ENCODE measurements at places on chromosomes 3 and 15.
A peak's percentile ranks its signal among the peaks of the same experiment; 100 is the strongest.

GRCh38 chr3:14533457-14533958 lies 6.6 kb downstream of the GRIP2 start:
- DNase-seq = no peak

DNA sequence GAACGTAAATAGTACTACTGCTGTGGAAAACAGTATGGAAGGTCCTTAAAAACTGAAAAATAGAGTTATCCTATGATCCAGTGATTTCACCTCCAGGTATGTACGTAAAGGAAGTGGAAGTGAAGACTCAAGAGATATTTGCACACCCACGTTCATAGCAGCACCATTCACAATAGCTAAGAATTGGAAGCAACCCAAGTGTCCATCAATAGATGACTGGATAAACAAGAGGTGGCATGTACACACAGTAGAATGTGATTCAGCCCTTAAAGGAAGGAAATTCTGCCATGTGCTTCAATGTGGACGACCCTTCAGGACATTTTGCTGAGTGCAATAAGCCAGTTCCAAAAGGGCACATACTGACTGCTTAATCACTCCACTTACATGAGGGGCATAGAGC lies 188.3 kb downstream of the APBA2 start:
- no peak for DNase-seq

- DNase-seq = no peak
Measured at GRCh38 chr3:17257269-17257668, 372.5 kb downstream of the PLCL2 start.

DNA sequence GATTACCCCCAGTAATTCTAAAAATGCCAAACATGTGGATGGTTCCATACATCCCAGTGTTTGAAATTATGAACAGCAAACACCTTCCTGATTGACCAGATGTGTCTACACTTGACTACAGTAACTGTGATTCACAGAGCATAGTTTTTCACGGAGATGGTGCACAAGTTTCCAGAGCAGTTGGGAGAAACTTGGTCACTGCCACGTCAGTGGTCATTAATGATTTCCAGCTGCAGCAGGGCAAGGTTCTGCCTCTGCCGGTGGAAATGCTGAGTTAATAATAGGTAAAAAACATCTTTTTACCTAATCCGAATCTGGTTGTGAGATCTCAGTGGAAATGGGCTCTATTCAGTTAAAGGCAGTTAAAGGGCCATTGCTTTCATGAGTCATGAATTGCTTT lies 154.1 kb upstream of the FEZF2 start:
- DNase-seq = no peak

- DNase-seq = no peak
Measured at GRCh38 chr3:171526146-171526545, 65.9 kb upstream of the TNIK start.

DNA sequence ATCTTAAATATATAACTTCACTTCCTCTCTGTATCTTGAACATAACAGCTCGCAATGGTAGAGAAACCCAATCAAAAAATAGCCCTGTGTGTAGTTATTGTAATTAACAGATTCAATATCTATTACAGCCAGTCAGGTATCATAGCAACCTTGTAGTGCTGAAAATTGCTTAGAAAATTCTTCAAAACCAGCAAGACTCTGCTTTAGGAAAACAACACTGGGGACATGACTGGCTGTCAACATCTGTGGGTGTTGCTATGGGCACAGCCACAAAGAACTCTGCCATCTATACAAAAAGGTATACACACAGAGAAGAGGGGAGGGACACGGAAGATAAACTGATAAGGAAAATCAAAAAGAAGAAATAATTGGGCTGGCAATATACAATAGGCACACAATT lies 101.2 kb downstream of the WDR72 start:
- no peak for DNase-seq

- no peak for DNase-seq
Measured at GRCh38 chr3:4107430-4107829, 195.7 kb upstream of the SETMAR start.

DNA sequence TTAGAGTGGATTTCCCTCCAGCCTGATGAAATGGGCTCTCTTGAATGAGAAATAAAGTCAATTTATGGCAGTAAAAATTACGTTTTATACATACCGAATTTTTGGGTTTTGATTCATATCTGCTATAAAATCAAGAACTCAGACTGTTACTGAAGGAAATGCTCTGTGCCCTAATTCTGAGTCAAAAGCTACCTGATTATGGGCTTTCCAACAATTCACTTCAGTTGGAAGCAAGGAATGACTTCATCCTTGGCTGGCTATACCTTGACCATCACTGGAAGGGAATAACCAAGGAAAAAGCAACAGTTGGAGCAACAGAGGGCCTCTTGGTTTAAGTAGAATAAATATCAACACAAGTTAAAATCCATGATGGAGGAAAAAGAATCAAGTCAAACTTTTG lies 88.6 kb downstream of the ZNF385D start:
- DNase-seq = no peak

GRCh38 chr15:49760749-49761148 lies 139.9 kb downstream of the DTWD1 start:
- DNase-seq = no peak

GRCh38 chr3:21747376-21747775 lies 3.6 kb downstream of the ZNF385D start:
- DNase-seq = no peak

GRCh38 chr3:193978030-193978429 lies 157.9 kb upstream of the HES1 start:
- DNase-seq = no peak

DNA sequence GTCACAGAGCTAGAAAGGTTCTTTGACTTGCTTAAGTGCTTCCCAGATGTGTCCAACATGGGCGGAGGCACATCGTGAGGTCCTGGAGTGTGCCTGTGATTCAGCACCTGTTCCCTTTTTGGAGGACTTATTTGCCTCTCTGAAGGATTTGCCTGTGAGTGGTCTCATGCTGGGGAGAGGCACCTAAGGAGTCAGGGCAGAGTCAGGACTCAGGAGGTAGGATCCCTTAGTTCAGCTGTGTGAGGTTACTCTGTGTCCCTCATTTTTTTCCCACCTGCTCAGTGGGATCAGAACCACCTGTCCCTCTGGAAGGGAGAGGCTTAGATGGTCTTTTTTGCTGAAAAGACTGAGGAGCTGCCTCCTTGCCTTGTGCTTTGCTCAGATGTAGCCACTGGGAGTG lies 3.0 kb downstream of the ZNF589 start:
- no peak for DNase-seq

DNA sequence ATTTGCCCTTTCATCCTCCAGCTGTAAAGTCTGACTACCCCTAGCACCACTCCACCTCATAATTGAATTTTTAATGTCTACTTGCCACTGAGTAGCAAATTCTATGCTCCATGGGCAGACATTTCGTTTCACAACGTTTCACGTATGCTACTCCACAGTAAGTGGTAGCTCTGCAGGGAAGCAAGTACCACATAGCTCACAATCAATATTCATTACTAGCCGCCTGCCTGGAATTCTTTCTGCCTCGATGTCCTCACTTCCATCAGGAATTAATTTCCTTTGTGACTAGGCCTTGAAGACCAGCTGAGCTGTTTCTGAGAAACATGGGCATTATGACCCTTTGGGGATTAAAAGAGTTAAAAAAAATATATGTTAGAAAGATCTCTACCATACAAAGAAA lies 15.3 kb downstream of the NPTN start:
- no peak for DNase-seq

GRCh38 chr15:51089699-51090453 lies 4.8 kb downstream of the TNFAIP8L3 start:
- no peak for DNase-seq

DNA sequence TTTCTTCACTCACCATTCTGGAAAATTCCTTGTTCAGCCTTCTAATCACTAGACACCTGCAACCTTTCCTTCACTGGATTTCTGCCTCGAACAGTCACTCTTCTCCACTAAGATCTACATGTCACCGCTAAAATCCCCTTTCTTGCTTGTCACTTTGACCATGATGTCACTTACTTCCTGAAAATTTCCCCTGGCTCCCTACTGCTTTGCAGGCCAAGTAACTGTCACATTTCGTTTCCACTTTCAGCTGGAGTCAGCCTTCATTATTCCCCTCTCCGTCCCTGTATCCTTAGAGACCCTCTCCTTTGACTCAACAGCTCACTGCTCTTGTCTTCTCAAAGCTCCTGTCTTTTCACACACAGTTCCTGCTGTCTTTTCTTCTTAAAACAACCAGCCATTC lies 15.9 kb downstream of the CHL1 start:
- no peak for DNase-seq

- no peak for DNase-seq
Measured at GRCh38 chr15:66390678-66391077, 4.0 kb downstream of the MAP2K1 start.

DNA sequence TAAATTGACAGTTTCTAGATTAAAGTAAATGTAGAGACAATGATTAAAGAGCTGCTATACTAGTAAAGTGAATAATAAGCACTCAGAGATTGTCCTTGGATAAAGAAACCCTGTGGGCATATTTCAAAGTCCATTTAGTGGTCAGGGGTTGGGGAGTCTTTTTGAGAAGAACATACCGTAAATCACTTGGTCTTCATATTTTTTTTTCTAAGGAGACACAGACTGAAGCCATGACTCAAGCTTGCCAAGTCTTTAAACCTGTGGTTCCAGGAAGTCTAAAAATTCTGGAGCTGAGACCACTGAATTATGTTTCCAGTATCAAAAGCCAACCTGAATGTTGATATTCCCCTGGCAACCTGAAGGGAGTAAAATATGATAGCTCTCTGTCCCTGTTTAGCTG lies 171.0 kb downstream of the TPRG1 start:
- DNase-seq = no peak

GRCh38 chr3:122233101-122233952 lies 49.9 kb downstream of the CASR start:
- DNase-seq = no peak

DNA sequence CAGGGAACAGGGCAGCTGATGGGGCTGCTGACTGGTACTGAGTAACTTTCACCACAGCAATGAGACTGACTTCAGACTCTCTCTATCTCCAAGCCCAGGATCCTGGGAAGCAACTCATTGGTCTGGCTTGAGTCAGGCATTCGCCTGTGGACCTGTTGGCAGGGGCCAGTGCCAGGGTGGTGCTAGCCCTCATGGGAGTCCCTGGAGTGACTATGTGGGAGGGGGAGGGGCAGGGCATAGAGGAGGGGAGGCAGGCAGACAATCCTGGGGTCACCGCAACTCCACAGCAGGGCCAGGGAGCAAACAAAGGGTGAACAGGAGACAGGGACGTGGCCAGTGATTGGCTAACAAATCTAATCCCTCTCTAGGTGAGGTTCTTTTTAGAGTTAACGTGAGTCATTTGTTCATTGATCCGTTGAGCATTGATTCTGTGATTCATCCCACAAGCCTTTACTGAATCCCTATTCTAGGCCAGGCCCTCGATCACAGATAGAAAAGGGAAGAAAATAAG lies 71.8 kb downstream of the CEMIP start:
- no peak for DNase-seq

DNA sequence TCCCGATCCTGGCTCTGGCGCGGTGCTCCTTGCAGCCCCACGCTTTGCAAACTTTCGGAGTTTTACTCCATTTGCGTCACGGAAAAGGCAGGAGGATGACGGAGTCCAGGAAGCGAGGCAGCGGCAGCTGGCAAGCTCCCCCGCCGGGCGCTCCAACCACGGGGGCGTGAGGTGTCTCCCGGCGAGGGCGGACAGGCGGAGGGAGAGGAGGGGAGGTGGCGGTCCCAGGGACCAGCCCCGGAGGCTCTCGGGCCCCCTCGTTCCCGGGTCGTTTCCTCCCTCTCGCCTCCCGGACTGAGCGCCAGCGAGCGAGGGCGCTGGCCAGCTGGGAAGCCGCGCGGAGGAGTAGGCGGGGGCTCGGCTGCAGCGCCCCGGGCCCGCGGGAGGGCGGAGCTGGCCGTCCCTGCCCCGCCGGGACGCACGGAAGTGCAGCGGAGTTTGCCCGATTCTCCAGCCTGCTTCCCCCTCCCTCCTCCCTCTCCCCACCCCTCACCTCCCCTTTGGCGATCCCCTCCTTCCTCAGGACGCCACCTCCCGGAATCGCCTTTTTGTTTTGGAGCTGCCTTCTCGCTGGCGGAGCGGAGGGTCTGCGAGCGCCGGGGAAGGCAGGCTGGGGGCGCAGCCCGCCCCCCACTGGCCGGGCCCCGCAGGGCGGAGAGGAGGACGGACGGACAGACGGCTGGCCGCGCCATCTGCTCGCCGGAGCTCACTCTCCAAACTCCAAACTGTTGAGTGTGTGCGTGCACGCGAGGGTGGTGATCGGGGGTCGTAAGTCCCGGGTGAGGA lies at the start of gene SNX33:
TSS of gene SNX33 (plus strand) at position 543 of the 786 bp plus-strand sequence. CDS start 1,191 bp downstream, outside the sequence.
- DNase-seq = peak; percentile 54

- no peak for DNase-seq
Measured at GRCh38 chr3:123096731-123097130, 29.9 kb downstream of the PDIA5 start.

GRCh38 chr3:57935539-57935938 lies 72.7 kb upstream of the FLNB start:
- DNase-seq = no peak

- DNase-seq = no peak
Measured at GRCh38 chr15:48596841-48597240, 48.7 kb downstream of the FBN1 start.

DNA sequence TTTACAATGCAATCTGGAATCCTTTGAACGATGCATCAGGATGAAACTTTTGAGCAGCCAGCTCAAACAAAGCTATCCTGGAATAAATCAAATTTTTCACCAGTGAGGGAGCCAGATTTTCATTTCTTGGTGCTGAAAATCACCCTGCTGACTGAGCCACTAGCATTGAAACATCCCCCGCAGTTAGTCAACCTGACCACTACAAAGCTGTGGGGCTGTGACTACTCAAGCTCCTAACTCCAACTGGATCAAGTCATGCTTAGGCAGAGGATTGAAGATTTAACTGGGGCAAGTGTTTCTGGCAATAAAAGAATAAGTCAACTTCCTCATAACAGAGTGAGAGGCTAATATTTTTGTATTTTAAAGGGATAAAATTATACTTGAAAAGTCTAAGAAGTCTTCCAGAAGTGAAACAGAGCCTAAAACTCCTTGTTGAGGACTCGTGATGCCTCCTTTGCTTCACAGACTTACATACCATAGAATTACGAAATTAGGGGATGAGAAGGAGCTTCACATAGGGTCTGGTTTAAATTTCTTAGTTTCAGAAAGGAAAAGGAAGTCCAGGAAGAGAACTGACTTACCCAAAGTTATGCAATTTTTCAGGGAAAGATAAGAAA lies 177.8 kb downstream of the SERPINI1 start:
- DNase-seq = no peak

GRCh38 chr3:14248849-14249523 lies 70.4 kb downstream of the LSM3 start:
- no peak for DNase-seq

- DNase-seq = no peak
Measured at GRCh38 chr15:96366526-96366877, 36.0 kb downstream of the NR2F2 start.

DNA sequence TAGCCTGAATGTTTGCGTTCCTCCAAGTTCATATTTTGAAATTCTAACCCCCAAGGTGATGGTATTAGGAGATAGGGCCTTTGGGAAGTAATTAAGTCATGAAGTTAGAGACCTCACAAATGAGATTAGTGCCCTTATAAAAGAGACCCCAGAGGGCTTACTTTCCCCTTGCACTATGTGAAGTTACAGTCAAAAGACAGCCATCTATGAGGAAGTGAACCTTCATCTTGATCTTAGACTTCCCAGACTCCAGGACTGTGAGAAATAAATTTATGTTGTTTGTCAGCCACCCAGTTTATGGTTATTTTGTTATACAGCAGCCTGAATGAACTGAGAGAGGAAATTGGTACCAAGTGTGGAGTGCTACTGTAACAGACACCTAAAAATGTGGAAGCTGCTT lies 74.4 kb downstream of the DAPK2 start:
- DNase-seq = no peak

All from activated CD4-positive, alpha-beta T cell treated with anti-CD3 and anti-CD28 coated beads for 24 hours (primary cell).